ENCODE measurements at places on chromosomes 6 and 20.
A peak's percentile ranks its signal among the peaks of the same experiment; 100 is the strongest.

DNA sequence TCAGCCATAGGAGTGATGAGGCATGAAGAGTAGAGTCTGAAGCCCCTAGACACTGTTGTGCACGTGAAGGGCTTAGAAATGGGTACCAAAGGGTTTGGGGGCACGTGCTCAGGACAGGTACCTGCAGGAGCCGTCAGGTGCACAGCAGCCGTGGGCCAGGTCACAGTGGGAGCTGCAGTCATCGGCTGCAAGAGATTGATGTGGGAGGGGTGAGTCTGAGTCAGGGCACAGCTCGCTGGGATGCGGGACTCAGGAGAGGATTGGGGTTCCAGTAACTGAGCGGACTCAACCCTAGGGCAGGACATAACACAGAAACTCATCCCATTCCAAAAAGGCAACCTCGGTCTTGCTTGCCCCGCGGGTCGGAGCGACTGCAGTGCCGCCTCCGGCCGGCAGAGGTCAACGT, 1.1 kb downstream of the DLK2 start:
- peak; percentile 79 for DNase-seq

- no peak for DNase-seq
Observed at GRCh38 chr6:40268614-40269013, 318.6 kb downstream of the LRFN2 start.

- no peak for DNase-seq
Observed at GRCh38 chr20:1267161-1267560, 1.1 kb downstream of the SNPH start.

GRCh38 chr6:50929323-50929722, 110.7 kb downstream of the TFAP2B start:
- no peak for DNase-seq

GRCh38 chr20:24106150-24106800, 117.7 kb upstream of the GGTLC1 start:
- DNase-seq = peak; percentile 53

DNA sequence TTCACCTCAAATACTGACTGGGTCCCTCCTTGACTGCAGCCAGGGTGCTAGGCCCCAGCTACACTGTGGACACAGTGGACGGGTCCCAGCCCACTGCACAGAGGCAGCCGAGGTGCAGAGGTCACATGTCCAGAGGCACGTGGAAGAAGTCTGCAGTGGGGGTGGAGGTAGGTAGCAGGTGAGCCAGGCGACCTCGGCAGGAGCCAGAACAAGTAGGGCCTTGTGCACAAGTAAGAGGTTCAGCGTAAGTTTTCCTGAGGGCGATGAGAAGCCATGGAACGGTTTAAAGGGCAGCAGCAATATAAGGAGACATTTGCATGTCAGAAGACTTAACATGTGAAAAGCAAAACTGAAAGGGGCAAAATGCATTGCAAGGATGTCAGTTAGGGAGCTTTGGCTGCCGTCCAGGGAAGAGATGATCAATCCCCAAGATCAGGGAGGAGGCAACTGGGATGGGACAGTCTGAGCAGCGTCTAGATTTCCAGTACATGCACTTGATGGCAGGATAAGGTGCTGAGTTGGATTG, 49.7 kb upstream of the SNX9 start:
- DNase-seq = no peak

DNA sequence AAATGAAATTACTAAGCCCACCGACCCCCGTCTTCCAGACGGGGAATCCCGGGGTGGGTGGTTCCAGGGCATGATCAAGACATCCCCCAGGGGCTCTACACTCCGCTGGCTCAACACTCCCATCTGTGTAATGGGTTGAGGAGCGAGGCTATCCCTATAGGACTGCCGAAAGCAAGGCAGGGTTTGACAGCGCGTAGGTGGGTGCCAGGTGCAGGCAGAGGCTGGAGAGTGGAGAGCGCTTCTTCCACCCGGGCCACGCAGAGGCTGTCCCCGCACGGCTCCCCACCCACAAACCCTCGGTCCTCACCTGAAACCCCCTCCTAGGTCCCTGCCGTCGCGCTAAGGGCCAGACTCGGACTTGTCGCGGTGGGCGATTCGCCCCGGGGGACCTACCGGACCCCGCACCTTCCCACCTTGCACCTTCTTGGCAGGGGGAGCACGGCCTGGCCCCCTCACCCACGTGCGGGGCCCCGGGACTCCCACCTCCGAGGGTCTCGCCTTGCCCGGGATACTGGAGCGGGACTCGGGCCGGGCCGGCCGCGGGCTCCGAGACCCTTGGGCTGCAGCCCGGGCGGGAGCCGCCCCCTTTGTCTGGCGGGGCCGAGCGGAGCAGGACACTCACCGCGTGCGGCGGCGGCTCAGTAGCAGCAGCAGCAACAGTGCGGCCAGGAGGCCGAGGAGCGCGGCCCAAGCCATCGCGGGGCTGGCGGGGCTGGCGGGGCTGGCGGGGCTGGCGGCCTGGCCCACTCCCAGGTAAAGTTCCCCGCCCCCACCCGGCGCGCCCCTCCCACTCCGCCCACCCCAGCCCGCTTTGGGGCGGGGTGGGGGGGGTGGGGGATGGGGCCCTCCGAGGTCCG, at the start of gene PTGIS:
Gene PTGIS, minus strand, starts transcription at position 717 of the 857 bp plus-strand sequence. Its CDS starts 21 bp downstream, at position 696.
- no peak for DNase-seq

GRCh38 chr6:93794166-93794565, 374.8 kb upstream of the EPHA7 start:
- no peak for DNase-seq

GRCh38 chr6:115004982-115005381, 662.2 kb upstream of the HS3ST5 start:
- no peak for DNase-seq

GRCh38 chr6:89612121-89612520, 26.4 kb downstream of the LYRM2 start:
- DNase-seq = no peak

DNA sequence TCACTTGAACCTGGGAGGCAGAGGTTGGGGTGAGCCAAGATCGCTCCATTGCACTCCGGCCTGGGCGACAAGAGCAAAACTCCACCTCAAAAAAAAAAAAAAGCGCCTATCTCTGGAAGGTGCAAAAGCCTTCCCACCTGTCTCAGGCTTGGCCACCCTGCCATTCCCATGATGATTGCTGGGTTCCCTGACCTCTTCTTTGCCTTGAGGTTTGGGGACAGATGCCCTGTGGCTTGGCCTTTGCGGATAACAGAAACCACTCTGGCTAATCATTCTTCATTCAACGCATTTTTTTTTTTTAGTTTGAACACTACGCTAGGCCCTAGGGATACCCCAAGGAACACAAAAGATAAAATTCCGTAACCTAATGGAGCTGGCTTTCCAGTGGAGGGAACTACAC, 6.8 kb upstream of the HMGA1 start:
- DNase-seq = no peak

- no peak for DNase-seq
Observed at GRCh38 chr6:91480402-91480801, 893.5 kb upstream of the MAP3K7 start.

DNA sequence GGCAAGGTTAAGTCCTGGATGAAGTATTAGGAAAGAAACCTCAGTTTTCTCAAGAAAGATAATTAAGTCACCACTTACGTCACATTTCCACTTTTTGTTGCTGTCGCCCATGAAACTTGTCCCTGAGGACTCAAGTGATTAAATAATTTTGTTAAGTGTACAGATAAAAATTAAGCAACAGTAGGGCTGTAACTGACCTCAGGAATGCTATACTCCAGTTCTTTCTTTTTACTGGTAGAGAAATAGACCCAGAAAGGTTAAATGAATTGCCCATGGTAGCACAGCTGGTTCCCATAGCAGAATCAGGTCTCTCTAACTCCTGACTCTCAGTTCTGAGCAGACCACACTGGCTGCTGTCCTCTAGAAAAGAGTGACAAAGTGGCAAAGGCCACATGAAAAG, 54.5 kb downstream of the CLIC5 start:
- no peak for DNase-seq

GRCh38 chr6:44495036-44495901, 107.8 kb downstream of the CDC5L start:
- peak; percentile 38 for DNase-seq

GRCh38 chr20:45352729-45353128, 4.5 kb upstream of the SDC4 start:
- no peak for DNase-seq

GRCh38 chr6:92231171-92231701, 1188.1 kb downstream of the EPHA7 start:
- DNase-seq = no peak

GRCh38 chr6:21137700-21138335, 455.7 kb upstream of the SOX4 start:
- no peak for DNase-seq

DNA sequence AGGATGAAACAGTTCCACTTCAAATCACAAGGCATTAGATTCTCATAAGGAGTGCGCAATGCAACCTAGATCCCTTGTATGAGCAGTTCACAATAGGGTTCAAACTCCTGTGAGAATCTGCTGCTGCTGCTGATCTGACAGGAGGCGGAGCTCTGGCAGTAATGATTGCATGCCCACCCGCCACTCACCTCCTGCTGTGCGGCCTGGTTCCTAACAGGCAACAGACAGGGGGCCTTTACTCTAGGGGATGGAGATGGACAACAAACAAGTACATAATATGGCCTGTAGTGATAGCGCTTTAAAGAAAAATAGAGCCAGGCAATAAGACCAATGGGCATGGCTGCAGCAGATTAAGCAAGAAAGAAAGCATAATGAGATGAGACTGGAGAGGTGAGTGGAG, 2.7 kb upstream of the TBC1D22B start:
- DNase-seq = no peak

GRCh38 chr20:20489054-20489453, 121.2 kb downstream of the INSM1 start:
- DNase-seq = peak; percentile 27

- DNase-seq = no peak
Observed at GRCh38 chr6:156942266-156942665, 165.1 kb downstream of the ARID1B start.

DNA sequence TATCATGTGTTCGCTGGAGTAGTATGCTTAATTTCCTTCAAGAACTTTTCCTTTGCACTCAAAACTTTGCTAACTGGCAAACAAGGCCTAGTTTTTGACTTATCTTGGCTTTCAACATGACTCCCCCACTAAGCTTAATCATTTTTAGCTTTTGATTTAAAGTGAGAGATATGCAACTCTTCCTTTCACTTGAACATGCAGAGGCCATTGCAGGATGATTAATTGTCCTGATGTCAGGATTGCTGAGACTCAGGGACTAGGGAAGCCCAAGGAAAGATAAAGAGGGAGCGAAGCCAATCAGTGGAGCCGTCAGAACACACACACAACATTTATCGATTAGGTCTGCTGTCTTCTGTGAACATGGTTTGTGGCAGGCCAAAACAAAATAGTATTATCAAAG, 491.4 kb downstream of the CBLN4 start:
- peak; percentile 22 for DNase-seq

DNA sequence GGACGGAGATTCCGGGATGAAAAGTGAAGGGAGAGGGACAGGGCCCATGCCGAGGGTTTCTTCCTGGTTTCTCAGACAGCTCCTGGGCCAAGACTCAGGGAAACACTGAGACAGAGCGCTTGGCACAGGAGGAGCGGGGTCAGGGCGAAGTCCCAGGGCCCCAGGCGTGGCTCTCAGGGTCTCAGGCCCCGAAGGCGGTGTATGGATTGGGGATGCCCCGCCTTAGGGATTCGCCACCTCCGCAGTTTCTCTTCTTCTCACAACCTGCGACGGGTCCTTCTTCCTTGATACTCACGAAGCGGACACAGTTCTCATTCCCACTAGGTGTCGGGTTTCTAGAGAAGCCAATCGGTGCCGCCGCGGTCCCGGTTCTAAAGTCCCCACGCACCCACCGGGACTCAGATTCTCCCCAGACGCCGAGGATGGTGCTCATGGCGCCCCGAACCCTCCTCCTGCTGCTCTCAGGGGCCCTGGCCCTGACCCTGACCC, 55.0 kb upstream of the HLA-A start:
- peak; percentile 33 for DNase-seq

DNA sequence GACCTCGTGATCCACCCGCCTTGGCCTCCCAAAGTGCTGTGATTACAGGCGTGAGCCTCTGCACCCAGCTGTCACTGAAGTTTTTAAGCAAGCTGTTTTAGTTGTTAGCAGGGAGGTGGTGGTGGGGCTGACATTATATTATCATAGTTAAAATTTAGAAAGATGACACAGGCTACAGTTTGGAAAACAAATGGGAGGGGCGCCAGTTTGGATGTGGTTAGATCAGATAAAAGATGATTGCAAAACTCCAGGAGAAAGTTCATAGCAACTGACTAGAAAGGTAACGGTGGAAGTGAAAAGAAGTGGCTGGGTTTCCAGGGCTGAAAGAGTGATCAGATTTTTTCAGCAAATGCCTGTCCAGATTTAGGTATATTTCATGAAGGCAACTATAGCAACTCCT, 311.9 kb upstream of the CITED2 start:
- no peak for DNase-seq

GRCh38 chr6:79466207-79466834, 70.9 kb downstream of the LCA5 start:
- DNase-seq = peak; percentile 41

DNA sequence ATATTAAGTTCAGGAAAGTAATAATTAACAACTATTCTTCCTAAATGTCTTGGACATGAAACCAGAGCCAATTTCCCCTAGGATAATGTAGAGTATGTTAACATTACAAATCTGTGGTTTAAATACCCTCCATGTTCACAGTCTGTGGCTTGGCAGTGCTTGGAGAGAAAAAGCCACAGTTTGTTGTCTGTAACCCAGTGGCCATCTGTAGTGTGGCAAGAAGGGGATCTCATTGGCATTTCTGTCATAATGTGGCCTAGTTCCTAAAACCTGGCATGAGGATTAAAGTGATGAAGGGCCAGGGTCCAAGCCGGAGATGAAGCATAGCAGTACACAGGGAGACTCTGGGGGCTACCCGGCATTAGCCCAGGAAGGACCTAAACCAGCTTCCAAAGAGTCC, 31.2 kb downstream of the SYNE1 start:
- DNase-seq = no peak

DNA sequence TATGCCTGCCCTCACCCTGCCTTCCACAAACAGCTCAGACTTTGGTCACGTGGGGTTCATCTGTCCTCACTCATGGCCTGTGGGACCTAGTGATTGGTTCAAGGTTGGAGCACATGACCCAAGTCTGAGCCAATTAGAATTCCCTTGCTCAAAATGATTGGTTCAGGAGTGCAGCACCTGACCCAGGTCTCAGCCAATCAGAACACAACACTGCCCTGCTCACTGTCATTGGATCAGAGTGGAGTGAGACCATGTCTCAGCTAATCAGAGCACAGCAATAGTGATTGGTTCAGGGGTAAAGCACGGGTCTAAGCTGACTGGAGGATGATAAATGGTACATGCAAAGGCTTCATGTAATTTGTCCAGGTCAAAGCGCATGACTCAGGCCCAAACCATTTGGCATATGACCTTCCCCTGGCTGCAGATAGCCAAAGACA, 102.2 kb downstream of the PREX1 start:
- DNase-seq = no peak

DNA sequence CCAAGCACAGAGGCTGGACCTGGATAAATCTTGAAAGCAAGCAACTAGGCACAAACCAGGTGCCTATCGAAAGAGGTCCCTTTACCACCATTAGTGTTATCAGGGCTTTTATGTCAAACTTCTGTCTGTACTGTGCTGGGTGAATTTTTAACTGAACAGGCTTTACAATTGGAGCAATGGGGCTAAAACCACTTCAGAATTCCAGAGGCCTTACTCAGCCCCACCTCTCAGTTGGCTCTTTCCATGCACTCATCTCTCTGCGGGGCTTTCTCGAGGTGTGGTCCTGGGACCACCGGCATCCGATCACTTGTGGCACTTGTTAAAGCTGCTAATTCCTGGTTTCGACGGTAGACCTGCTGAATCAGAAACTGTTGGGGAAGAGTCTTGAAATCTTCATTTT, 232.5 kb downstream of the SOX4 start:
- peak; percentile 36 for DNase-seq
